ENCODE measurements at places on chromosomes 4 and X.

DNA sequence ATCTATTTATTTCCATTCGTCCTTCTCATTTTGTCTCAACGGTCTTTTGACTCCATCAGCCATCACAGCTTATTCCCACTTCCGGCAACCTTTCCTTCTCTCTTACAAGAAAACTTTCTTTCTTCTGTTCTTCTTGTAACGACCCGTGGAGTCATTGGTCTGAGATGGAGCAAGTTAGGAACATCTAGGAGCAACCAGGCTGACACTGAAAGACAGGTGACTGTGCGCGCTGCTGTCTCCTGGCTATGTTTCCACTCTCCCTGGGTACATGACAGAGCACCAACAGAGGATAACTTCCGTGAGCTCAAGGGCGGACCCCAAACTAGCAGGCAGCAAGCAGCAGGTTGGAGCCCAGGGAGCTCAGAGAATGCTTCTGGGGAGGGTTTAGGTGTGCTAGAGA lies 2.5 kb downstream of the FGF5 start:
- no peak for DNase-seq

GRCh38 chr4:94598758-94599157 lies 147.0 kb downstream of the PDLIM5 start:
- DNase-seq: no peak

- DNase-seq: no peak
These were observed 52.4 kb downstream of the USP46 start for GRCh38 chr4:52606726-52607125.

DNA sequence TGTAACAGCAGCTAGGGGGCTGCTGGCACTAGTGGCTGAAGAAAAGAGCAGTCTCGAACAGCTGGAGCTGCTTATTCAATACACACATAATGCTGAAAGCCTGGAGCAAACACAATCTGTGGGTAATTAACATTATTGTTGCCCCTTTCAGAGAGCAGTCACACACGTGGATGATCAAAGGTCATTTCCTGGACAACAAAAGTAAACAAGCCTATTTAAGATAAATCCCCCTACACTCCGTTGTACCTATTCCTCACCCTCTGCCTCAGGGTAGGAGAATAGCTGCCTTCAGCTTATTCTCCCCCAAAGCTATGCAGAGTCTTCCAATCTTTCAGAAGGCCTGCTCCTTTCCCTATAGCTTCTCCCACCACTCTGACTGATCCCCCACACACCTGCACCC lies 803.9 kb downstream of the C4orf33 start:
- DNase-seq: no peak

DNA sequence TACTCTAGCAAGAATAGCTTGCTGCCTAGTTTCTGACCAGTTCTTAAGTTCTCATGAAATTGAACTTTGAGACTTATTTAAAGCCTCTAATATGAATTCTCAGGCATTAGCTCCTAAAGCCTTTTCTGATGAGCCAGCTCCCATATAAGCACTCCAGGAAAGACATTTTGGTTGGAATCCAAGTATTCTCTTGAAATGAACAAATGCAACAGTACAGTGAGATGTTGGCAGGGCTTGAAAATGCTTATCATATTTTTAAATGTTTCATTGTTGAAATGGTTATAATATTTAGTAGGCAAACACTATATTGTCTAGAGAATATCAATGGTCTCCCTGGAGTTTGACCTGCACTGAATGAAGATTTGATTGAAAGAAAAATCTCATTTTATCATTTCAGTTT lies 240.3 kb downstream of the ANK2 start:
- no peak for DNase-seq

DNA sequence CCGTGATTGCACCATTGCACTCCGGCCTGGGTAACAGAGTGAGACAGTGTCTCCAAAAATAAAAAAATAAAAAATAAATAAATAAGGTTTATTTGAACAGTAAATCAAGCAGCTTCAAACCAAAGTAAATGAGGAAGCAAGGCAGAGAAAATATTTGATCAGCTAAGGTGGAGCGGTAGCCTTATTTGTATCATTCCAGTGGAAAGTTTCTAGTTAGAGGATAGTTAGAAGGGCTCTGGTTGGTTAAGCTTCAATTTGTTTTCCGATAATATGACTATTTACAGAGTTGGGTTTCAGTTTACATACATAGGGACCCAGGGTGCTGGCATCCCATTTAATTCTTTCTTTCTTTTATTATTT lies 21.8 kb upstream of the OPHN1 start:
- no peak for DNase-seq

- no peak for DNase-seq
These were observed 31.2 kb upstream of the NSUN7 start for GRCh38 chr4:40718586-40718985.

DNA sequence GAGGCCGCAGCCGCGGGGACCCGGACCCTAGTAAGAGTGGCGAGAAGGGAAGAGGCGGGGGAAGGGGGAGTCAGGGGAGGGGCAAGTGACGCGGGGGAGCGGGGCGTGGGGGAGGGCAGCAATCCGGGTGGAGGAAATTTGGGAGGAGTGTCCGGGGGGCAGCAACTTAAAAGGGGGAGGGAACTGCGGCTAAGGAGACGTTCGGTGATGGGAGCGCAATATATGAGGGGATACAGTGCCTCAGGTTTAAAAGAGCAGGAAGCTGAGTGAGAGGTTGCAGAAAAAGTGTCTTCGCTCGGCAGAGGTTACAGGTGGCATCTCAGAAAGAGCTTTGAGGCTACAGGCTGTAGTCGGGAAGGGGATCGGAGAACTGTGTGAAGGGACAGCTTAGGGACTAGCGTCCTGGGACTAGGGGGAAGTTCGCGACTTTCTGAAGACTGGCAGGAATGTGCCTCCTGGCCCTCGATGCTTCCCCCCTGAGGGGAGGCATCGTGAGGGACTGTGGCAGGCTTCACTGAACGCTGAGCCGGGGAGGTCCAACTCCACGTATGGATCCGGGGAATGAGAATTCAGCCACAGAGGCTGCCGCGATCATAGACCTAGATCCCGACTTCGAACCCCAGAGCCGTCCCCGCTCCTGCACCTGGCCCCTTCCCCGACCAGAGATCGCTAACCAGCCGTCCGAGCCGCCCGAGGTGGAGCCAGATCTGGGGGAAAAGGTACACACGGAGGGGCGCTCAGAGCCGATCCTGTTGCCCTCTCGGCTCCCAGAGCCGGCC lies 519 bp downstream of the FOXO4 start:
- DNase-seq: peak; percentile 72

GRCh38 chr4:19774690-19775256 lies 476.9 kb upstream of the SLIT2 start:
- no peak for DNase-seq

GRCh38 chrX:153307276-153308178 lies 14.0 kb downstream of the PNMA6F start:
- DNase-seq: no peak

DNA sequence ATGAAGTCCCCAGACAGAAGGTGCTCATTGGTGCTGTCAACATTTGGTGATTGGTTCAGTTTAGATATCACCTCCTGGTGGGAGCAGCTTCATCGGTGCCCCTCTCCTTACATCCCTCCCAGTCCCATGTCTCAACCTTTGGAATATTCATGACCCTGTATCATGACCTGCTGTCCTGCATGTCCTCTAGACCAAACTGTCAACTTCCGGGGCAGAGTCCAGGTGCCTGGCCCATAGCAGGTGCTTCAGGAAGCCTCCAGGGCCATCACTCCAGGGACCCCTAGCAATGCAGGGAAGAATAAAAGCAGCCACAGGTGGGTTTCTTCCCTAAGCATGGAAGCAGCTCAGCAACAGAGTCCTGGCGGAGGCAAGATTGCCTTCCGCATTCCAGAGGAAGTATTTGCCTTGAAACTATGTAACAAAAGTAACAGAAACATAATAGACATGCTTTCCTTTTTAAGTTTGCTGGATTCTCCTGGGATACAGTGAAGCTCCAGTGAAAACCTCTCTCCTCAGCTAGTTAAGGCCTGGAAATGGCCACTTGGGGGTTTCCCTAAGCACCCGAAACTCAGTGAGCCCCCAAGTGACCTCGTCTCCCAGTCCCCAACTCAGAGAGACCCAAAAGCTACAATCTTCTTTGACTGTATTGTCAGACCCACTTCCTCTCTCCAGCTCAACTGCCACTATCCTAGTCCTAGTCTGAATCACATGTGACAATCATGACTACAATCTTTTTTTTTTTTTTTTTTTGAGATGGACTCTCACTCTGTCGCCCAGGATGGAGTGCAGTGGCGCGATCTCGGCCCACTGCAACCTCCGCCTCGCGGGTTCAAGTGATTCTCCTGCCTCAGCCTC lies 1.3 kb upstream of the ATP6AP1 start:
- DNase-seq: no peak

DNA sequence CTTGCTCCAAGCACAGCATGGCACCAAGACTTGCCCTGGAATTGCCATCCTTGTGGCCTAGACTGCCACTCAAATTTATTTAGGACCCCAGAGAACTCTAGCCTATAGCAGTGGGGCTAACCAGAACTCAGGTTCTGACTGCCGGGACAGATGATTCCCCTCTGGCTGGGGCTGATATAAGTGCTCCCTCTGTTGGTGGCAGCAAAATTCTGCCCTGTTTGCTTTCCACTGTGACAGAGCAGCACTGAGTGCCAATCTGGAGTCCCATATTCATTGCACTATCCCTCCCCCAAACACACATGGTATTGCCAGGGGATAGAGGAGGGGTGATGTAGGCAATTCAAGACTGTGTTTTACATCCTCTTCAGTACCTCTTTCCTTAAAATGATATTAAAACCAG lies 1081.9 kb downstream of the FAT4 start:
- no peak for DNase-seq

- DNase-seq: no peak
These were observed 102.5 kb upstream of the ANXA10 start for GRCh38 chr4:167989815-167990214.

GRCh38 chrX:107723511-107723910 lies 52.1 kb downstream of the TSC22D3 start:
- no peak for DNase-seq

DNA sequence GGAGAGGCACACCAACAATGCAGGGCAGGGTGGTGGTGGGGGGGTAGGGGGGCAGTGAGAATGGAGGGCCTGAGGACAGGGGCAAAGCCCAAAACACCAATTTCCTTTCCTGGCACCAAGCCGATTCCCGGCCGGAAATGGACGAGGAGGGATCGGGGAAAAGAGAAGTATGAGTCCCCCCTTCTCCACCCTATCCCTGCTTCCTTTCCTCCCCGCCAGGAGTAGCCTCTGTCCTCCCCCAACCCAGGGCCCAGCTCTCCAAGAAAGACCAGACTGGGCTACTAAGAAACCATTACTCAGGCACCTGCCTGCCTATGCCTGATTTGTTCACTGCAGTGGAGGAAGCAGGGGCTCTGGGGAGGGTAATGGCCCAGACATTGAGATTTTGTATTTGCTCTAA lies 402 bp downstream of the CCDC120 start:
- DNase-seq: no peak

All from hematopoietic multipotent progenitor cell treated with erythropoietin and hydrocortisone succinate and interleukin-3 and kit ligand, for 17 days (in vitro differentiated cells).